Stimulated activated CD8-positive, alpha-beta memory T cell treated with anti-CD3 and anti-CD28 coated beads, Interleukin-7, amount 100 ng/mL, for 1 hour (primary cell): ENCODE measurements at places on chromosomes 12 and 14.
A peak's percentile ranks its signal among the peaks of the same experiment; 100 is the strongest.

DNA sequence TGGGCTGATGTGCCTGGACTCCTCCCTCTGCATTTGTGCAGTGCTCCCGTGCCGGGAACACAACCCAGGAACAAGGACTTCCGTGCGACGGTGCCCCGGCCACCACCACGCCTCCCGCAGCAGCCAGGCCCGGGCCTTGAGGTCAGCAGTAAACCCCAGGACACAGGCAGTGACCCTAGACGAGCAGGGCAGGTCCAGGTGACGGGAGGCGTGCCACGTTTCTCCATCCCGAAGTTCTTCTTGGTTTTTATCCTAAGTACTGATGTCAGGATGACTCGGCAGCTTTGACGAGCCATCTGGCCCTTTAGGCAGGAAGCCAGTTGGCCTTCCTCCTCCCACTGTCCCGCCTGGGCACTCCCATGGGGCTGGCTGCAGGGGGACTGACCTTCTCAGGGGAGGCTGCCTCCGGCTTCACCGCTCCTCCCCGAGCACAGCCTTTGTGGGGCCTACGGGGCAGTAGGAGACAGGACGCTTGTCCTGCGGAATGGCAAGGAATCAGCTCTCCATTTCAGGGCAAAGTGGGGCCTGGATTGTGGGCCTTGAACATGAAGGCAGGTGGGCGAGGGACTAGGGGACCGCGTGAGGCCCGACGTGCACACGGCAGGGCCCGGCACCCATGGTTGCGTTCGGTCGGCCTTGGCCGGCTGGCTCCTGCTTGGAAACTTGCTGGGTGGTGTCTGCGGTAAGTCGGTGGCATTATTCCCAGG lies 94.1 kb downstream of the FBXL14 start:
- no peak for DNase-seq

DNA sequence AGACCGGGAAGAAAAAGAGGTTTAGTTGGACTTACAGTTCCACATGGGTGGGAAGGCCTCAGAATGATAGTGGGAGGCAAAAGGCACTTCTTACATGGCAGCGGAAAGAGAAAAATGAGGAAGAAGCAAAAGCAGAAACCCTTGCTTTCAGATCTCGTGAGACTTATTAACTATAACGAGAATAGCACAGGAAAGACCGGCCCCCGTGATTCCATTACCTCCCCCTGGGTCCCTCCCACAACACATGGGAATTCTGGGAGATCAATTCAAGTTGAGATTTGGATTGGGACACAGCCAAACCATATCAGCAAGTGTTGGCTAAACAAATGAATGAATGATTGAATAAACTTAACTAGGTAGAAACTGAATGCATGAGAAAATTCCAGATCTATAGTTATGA lies 85.3 kb upstream of the PARP11 start:
- no peak for DNase-seq

GRCh38 chr12:95343461-95344230 lies 126.0 kb downstream of the VEZT start:
- DNase-seq, result no peak

- no peak for DNase-seq
These were observed 48.5 kb downstream of the EGLN3 start for GRCh38 chr14:33902363-33902762.

DNA sequence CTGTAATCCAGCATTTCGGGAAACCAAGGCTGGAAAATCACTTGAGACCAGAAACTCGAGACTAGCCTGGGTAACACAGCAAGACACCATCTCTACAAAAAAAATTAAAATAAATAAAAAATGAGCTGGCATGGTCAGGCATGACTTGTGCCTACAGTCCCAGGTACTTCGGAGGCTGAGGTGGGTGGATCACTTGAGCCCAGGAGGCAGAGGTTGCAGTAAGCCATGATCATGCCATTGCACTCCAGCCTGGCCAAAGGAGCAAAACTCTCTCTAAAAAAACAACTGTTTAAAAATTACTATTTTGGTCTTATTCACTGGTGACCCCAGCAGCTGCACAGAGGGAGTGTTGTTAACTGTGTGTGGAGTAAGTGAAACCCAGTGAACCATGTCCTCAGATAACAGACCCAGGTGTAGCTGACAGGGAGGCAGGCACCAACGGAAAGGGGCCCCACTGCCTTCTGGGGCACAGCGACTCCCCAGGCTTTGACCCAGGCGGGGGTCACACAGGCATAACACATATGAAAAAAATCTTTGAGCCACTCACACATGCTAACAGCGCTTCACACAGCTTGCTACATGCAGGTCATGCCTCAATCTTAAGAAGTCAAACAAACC lies 12.1 kb downstream of the DDX54 start:
- DNase-seq, result no peak

- no peak for DNase-seq
These were observed 7.2 kb upstream of the CRIP2 start for GRCh38 chr14:105467249-105467941.

DNA sequence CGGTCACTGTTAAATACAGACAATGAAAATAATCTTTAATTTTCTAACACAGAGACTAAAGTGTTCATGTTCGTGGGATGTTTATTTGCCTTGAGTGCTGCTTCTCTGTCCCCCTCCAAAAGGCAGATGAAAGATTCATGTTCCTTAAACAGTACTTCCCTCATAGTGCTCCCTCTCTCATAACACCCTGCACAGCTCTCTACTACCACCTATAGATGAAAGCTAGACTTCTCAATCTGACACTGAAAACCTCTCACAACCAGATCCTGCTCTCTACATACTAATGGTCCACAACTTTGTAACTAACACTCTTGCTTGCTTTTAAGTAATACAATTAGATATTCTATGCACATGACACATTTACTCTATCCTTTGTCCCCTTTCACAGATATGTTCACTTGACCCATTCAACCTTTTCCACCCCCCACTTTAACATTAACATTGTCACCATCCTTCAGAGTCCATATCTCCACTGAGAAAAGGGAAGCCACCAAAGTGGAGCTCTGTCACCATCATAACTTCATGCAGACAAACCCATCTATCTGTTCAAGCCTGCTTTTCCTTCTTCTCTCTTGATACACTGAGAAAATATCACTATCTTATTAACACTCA lies 266.4 kb upstream of the USP15 start:
- DNase-seq, result no peak

- DNase-seq, result no peak
These were observed 1.0 kb downstream of the ZC3H14 start for GRCh38 chr14:88563845-88564244.

- DNase-seq, result no peak
These were observed 706.9 kb upstream of the STXBP6 start for GRCh38 chr14:25756876-25757275.

- DNase-seq, result no peak
These were observed 279.6 kb downstream of the PRKD1 start for GRCh38 chr14:29648045-29648444.

DNA sequence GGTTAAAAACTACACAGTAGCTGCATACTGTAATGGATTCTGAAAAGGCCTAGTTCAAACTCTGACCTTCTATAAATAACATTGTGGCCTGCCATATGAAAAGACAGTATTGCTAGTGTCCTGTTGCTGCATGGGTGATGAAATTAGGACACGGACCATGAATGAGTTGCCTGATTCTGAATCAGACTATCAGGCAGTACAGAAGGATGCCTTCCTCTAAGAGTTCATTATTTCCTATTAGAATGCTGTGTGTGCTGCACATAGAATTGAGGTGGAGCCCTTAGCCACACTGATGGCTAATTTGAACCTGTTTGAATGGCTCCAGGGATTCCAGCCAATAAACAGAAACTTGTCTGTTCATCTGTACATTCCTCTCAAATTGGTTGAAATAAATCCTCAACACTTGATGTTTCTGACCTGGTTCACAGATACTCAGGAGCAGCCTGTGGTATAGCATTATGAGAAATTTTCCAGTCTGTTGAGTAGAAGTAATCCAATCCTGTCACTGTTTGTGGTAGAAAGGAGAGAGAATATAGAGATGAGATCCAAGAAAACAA lies 483.2 kb downstream of the APAF1 start:
- no peak for DNase-seq

DNA sequence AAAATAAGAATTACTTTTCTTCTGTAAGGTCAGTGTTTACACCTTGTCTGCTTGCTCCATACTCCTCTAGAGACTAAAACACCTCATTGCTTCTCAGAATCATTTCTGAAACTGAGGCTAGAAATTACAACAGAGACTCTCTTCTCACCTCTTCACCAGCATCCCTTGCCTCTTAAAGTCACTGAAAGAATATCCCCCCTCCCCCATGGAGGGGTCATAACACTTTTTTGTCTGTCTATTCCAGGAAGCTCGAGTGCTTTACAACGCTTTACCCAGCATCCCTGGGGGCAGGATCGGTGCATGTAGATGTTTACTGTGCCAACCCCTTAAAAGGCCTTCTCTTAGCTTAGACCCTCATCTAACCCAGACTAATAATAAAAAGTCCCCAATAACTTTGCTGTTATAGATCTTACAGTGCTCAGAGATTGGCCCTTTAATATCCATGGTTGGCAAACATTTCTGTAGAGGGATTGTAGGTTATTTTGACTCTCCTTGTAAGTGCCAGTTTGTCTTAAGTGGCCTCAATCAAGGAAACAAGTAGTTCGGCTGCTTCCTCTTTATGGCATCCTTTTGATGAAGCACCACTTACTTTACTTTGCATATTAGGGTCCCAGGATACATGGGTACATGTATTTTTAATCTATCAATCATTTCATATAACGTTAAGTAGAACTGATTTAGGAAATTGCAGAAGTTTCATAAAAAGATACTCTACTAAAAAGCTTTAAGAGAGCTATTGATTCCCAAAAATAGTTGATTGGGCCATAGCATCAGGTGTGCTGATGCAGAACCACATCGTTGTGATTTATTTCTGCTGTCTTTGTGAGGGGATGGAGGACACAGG lies 29.3 kb downstream of the PRKCH start:
- DNase-seq, result no peak

DNA sequence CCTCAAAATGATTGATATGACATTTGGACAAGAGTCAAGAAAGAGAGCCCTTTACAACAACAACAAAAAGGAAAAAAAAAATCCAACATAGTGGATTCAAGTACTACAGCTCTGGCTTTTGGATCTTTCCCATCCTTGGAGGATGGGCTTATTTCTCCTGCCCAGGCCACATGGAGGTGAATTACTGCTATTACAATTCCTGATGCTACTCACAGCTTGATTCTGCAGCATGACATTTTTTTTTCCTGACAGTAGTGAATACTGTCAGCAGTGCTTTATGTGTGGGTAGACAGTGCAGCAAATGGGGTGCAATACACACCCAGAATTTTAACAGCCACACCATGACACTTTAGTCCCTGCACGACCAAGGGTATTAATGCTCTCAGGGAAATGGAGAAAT lies 42.5 kb upstream of the HSP90B1 start:
- no peak for DNase-seq

DNA sequence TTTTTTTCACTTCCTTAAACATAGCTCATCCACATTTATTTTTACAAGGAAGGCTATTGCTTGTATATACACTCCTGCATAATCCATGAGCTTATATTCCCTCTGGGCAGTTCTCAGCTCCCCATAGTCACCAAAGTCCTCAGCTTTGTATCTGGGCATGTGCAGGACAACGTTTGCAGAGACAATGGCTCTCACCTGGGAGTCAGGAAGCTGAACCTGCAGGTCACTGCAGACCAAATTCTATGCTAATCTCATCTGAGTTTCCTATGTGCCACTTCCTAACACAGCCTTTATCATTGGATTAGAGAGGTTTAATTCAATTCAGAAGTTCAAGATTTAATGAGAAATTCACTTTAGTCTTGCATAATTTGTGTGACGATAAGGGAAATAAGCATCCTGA lies 131.5 kb downstream of the KCNK10 start:
- DNase-seq, result no peak

DNA sequence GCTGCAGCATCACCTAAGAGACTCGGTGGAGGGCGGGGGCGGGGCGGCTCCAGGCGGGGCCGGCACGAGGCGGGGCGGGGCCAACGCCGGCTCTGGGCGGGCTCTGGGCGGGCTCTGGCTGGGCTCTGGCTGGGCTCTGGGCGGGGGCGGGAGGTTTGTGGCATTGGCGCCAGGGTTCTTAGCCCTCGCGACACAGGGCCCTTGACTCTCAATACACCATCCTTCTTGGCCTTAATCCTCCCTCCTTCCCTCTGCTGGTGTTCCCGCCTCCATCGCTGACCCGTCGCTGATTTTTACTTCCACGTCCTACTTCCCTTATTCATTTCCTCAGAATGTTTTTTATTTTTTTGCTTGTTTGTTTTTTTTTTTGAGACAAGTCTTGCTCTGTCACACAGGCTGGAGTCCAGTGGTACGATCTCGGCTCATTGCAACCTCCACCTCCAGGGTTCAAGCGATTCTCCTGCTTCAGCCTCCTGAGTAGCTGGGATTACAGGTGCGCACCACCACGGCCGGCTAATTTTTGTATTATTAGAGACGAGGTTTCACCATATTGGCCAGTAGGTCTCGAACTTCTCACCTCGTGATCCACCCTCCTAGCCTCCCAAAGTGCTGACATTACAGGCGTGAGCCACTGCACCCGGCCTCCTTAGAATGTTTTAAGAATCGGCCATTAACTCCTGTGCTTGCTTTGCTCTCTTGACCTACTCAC lies at the start of gene BLTP3B:
TSS of gene BLTP3B (minus strand) at position 24 of the 709 bp plus-strand sequence. CDS start 239 bp downstream, outside the sequence.
- peak; percentile 82 for DNase-seq

- DNase-seq, result peak; percentile 46
These were observed 12.0 kb upstream of the BLTP3B start for GRCh38 chr12:100154474-100155247.

DNA sequence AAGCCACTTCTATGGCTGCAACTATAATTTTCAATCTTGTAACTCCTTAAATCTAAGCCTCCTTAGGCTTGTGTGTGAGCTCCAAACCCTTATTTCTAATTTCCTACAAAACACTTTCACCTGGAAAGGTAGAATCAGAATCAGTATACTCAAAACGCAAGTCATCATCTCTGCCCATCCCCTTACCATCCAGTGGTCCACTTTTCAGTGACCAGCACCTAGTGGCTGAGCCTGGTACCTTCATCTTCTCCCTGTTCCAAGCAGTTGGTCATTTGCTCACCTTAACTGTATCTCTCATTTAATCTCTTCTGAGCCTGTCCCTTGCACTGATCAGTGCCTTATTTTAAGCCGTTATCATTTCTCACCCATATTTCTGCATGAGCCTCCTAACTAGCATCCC lies 107.9 kb downstream of the PPM1H start:
- DNase-seq, result no peak

DNA sequence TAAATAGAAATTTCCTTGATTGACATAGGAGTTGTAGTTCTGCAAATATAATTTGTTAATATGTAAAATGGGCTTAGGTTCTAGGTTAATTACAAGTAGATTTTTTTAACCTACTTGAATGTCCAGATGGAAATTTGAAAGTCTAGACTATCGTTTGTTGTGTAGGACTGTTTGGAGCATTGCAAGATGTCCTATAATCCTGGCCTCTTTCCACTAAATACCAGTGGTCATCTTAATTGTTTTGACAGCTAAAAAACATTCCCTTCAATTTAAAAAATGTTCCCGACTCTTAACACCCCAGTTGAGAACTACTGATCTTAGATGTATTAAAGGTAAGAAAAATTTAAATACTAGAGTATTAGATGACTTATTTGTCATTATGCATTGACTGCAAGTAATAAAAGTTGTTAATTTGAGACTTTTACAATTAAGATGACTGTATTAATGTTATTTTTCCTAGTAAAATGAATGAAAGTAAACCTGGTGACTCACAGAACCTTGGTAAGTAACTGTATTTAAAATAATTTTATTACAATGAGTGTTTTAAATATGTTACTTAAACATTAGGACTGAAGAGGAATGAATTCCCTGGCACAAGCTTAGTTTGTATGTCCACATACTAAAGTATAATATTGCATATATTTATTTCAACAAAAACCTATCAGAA lies 21.8 kb downstream of the G2E3 start:
- DNase-seq, result no peak
